Skeletal muscle cell (primary cell): ENCODE measurements at places on chromosomes 2 and 18.
A peak's percentile ranks its signal among the peaks of the same experiment; 100 is the strongest.

GRCh38 chr2:12304564-12305171 lies 412.1 kb upstream of the TRIB2 start:
- peak; percentile 62 for DNase-seq

DNA sequence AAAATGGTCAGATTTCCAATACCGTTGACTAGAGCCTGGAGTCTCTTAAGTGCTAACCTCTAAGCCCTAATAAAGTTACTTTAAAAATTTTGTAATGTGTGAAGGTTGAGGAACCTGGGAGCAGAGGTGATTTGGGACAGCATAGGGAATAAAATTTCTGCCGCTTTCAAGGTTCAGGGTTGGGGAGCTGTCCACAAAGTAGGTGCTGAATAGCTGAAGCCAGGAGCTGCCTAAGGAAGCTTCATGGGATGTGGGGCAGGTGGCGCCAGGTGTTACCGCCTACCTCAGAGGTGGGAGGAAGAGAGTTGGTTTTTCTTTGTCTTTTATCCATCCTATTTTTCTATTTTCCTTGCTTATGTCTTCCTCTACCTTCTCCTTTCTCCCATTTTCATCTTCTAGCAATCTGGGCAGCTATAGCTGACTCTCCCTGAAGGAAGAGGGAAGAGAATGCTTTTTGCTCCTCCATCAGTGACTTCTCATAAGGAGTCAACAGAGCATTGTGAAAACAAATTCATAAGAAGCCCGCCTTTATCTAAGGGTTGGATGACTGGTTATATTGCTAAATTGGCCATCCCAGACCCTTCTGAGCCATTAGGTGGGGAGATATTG lies 178.7 kb downstream of the CLIP4 start:
- DNase-seq = no peak

GRCh38 chr18:58347135-58347534 lies 281.8 kb downstream of the ALPK2 start:
- DNase-seq = no peak

- DNase-seq = peak; percentile 47
Observed at GRCh38 chr2:138267161-138267901, 234.2 kb upstream of the SPOPL start.

DNA sequence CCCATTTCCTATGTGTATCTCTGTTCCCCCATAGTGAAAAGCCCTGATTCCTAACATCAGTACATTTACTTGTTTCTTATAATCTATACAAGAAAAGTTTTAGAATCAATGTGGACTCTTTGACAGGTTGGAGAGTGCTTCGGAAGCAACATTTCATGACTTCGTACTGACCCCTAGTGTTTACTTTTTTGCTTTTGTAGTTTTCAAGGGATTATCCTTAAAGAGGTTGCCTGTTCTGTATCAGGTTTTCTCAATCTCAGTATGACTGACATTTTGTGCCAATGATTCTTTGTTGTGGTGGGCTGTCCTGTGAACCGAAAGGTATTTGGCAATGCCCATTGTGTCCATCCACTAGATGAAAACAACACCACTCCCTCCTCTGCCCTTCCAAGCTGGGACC lies 43.3 kb upstream of the SERPINB2 start:
- no peak for DNase-seq

DNA sequence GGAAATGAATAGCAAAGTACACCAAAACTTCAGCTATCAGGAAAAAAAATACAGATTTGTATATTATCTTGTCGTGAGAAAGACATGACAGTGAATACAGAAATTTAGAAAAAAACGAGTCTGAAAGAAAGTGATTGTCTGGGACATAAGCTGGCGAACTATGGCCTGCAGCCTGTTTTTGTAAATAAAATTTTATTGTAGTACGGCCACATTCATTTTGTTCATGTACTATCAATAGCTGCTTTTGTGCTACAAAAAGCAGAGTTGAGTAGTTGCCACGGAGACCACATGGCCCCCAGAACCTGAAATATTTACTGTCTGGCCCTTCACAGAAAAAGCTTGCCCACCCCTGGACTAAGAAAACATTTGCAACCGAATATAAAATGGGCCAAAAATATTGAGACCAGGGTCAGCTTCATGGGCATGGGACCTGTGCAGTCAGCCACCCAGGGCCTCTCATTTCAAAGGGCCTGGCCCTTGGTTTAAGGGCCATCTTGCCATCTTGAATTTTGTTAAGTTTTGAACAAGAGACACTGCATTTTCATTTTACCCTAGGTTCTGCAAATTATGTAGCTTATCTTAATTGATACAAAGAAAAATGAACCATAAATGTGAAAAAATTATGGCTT lies 17.9 kb downstream of the ANTXR1 start:
- DNase-seq = no peak

- no peak for DNase-seq
Observed at GRCh38 chr2:234373481-234374149, 123.3 kb downstream of the ARL4C start.

DNA sequence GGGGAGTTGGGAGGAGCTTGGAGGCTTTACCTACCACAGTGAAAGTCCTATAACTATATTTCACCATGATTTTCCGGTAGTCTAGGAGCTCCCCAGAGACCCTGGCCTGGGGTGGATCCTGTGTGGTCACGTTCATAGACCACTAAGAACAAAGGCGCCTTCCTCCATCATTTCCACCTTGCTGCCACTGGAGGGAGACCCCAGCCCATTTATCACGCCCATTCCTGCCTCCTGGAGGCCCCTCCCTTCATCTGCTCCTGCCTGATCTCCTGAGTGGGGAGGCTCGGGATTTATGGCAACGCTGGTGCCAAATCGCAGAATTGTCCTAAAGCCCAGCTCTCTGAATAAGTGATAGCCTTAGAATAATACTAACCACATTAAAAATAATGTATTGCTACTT lies 507.6 kb upstream of the SPHKAP start:
- DNase-seq = no peak

GRCh38 chr18:57589161-57589560 lies 2.7 kb upstream of the FECH start:
- no peak for DNase-seq

DNA sequence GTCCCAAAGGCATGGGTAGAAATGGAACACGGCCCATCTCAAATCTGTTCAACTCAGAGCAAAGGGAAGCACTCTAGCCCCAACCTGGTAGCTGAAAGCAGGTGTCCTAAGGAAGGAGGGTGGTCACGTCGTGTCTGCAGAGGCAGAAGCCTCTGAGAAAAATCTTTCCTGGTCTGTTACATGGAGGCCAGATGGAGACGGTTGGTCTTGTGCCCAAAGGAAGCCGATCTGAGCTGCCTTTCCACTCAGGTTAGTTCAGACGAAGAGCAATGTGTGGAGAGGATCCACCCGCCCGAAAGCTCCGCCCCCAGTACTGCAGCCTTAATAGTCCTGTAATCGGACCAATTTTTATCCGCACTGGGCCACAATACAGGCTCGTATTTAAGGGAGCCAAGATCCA lies 54.9 kb upstream of the AMMECR1L start:
- no peak for DNase-seq

- no peak for DNase-seq
Observed at GRCh38 chr2:237628247-237629187, 1.1 kb downstream of the LRRFIP1 start.

GRCh38 chr18:59620381-59620780 lies 76.8 kb downstream of the CCBE1 start:
- DNase-seq = no peak

DNA sequence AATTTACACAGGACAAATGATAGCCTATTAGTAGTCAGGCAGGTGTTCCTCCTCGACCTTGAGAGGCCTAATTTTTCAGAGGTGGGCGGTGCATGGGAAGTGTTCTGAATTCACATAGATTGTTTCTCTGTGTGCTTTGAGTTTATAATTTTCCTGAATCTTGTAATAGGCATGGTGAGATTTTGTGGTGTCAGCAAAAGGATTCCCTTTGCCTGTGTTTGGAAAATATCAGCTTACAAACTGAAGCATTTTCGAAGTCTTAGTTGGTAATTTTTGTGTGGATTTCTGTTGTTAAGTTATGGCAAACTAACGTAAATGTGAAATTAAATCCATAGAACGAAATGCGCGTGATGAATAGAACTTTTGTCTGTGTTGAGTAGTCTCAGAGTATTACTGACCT lies 194.0 kb upstream of the RBMS1 start:
- DNase-seq = no peak

- DNase-seq = no peak
Observed at GRCh38 chr2:1790473-1790872, 46.2 kb upstream of the PXDN start.

DNA sequence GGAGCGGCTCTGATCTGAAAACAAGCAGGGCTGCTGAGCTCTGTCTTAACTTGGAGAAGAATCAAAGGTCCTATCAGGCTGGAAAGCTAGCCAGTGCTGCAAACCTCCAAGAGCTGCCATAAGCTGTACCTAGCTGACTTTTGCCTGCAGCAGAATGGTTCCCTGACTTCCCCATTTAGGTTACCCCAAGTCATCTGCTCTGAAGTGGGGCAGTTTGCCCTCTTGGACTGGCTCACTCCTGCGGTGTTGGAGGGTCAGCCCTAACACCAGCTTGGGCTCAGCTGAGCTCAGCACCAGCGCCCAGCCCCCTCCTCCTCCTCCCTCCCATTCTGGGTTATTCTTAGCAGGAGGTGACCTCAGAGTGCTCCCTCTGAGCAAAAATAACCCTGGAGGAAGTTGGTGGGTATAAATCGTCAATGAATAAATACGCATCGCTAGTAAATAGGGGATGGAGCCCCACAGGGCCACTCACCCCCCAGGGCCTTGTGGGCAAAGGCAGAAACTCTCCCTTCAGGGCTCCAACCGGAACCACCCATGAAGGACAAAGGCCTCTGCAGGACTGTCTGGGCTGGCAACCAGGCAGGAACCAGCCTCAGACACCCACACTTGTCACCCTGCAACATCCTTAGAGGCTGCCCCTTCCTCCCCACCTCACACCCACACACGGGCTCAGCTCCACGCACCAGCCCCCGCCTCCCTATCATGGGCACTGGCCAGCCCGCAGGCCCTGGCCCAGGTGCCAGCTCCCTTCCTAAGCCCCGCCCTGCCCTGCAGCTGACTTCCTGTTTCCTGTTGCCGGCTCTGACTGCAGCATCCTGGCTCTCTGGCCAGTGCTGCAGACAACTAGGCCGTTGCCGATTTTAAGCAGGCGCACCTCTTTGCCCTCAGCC lies 46.9 kb downstream of the DNMT3A start:
- DNase-seq = no peak

DNA sequence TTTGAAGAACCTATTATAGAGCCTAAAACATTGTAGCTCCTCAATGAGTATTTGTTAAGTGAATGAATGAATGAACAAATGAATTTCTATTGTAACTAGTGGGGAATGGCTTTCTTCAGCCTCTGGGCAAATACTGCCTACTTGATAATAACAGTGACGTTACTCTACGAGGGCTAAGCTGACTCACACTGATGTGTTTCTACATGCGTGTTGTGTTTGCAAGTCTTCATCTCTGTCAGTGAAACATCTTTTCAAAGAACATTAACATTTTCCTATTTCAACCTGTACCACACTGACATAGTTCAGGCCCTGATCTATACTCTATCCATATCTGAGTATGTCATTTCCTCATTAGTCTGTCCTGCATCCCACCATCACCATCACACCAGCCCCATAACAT lies 319.9 kb upstream of the ACVR2A start:
- DNase-seq = no peak

GRCh38 chr2:86274265-86274917 lies 63.0 kb downstream of the REEP1 start:
- peak; percentile 46 for DNase-seq

DNA sequence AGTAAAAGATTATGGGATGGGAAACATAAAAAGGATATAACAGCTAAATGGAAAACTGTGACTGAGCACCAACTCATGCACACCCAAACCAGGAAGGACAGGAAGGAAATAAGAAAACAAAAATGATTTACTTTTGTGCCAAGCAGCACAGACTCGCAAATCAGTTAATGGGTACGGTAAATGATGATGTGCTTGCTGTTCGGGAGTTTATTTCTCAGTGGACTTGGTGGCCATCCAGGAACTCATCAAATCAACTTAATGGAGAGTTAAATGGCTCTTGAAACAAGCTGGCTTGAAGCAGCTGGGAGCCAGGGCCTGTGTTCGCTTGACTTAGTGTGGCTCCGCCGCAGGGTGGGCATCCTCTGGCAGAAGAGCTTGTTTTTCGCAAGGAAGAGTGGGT lies 36.2 kb downstream of the MTCL1 start:
- DNase-seq = no peak

GRCh38 chr2:190763901-190764514 lies 115.1 kb downstream of the NAB1 start:
- DNase-seq = no peak

DNA sequence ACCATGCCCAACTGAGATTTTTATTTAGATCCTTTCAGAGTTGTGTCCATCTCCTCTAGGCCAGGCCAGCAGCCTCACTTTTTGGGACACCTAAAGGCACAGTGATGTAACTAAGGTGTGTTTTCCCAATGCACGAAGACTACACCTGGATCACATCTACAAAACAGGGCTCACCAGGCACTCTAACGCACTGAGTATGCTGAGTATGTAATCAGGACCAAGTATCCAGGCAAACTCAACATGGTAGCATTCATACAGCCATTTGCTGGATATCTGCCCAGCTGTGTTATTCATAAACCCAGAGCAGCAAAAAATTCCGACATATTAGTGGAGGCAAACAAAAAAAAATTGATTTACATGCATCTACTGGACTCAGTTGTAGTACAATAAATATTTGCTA lies 33.8 kb downstream of the LPIN2 start:
- DNase-seq = no peak

DNA sequence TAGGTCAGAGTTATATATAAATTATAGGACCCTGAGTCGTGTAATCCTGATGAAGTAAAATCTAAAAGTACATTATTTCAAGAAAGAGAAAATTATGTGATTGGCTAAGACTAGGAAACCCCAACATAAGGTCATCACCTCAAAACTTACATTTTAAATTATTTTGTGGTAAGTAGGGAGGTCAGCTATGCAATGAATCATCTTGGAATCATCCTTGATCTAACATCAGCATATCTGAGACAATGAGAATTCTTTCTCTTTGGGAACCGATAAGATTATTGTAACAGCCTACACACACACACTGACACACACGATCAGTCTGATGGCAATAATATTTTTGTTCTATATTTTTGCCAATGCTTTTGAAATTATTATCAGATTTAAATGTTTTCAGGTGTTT lies 904.8 kb upstream of the CHAC2 start:
- no peak for DNase-seq

GRCh38 chr2:46887028-46887885 lies 28.3 kb downstream of the MCFD2 start:
- DNase-seq = no peak

DNA sequence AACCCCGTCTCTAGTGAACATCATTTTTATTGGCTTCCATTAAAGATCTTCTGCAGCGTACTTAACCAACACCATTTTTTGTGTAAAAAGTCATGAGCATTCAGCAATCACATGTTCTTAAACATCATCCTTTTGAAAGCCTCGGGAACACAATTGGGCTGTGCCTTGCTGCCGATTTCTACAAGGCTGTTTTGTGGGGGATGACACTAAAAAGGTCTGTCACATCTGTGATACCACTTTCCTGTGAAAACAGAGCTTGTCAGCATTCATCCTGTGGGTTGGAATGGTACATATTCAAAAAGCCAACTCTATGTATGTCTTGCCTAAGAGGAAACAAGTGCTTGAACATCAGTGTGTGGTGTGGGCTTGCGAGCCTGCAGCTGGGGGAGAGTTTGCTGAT lies 49.1 kb upstream of the MAPRE3 start:
- no peak for DNase-seq
